Stimulated activated effector memory CD8-positive, alpha-beta T cell treated with anti-CD3 and anti-CD28 coated beads, Interleukin-12 subunit alpha, Interleukin-12 subunit beta, amount 100 ng/mL, for 72 hours (primary cell): ENCODE measurements at places on chromosomes 13 and 19.

DNA sequence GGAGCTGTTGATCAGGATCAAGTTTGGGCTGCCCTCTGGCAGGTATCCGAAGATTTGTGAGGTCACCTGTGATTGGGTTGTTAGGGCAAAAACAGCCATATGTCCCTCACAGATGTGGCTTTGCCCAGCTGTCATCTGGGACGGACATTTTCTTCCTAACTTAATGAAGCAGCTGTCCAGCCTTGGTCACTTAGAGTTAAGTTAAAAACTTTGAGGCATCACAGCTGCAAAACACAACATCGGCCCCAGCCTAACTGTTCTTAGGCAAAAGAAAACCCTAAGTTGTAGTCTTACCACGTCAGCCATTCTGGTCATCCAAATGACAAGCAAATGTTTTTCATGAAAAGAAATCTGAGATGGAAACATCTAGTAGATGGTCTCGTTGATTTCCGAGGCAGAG is 318.4 kb downstream of the DCLK1 start:
- DNase-seq = no peak

DNA sequence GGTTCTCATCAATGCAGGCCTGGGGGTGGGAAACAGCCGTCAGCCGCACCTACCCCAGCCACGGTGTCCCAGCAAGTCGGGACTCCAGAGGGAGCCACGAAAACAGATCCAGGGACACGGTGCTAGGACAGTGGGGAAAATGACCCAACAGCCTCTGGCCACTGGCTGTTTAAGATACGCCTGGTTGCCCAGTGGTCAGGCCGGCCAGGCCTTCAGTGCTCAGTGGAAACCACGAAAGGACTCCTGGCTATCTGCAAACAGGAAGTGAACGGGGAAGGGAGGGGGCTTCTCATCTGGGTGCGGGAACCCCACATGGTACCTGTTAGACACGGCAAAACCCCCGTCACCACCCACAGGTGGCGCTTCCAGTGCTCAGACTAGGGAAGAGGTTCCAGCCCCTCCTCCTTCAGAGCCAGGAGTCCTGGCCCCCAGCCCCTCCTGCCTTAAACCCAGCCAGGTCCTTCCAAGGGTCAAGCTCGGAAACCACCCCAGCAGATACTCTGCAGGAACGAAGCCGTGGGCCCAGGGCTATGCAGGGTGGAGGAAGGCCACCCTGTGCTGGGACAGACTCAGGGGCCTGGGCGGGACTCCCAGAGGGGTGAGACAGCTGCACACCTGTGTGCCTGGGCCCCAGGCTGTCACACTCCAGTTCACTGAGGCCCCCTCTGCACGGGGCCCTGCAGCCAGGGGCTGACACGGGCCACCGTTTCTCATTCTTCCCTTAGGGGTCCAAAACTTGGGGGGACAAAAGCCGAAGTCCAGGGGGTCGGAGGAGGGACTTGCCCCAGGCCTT is 4.5 kb downstream of the PPP1R12C start:
- no peak for DNase-seq

GRCh38 chr13:112726016-112726767 is 36.4 kb downstream of the ATP11A start:
- no peak for DNase-seq

GRCh38 chr13:112719016-112719415 is 29.2 kb downstream of the ATP11A start:
- DNase-seq = no peak

DNA sequence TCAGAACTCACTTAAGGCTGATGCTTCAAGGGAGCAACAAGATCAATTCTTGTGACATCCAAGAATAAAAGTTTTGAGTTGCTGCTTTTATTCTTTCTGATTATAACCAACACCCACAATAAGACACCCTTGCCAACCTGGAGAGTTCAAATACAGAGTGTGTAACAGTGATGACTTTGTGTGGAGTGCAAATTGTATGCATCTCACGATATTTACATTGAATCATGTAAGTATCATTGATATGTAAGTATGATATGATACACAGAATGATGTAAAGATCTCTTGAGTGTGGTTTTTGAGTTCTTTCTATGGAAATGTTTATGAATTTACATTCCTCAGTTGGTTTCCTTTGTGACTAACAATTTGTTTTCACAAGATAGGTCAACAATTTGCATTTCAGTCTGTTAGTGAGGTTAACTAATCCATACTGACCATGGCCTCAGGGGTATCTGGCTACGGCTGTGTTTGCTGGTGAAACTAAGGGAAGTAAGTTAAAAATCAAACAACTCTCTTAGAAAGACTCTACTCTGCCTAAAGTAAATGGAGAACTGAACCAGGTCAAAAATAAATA is 12.4 kb downstream of the LHFPL6 start:
- no peak for DNase-seq

GRCh38 chr13:36772853-36773252 is 46.2 kb upstream of the RFXAP start:
- DNase-seq = no peak

GRCh38 chr19:12939975-12940423 is 1.6 kb downstream of the CALR start:
- no peak for DNase-seq

- DNase-seq = no peak
These were observed 5.1 kb downstream of the ZNF114 start for GRCh38 chr19:48274938-48275337.

DNA sequence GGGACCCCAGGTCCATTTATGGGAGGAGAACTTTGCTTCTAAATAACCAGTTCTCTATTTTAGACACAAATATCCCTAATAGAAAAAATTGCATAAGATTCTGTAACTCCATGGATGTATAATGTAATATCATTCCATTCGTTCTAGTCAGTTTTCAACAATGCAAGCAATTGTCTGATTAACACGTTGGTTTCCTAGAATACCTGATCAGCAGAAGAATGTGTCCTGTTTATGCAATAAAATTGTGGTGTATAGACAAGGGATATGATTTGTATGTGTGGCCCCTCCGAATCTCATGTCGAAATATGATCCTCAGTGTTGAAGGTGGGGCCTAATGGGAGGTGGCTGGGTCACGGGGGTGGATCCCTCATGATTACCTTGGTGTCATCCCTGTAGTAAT is 62.1 kb downstream of the RUBCNL start:
- no peak for DNase-seq

- no peak for DNase-seq
These were observed 54.0 kb downstream of the ENOX1 start for GRCh38 chr13:43732726-43733125.

- no peak for DNase-seq
These were observed 35.3 kb downstream of the KLF2 start for GRCh38 chr19:16359964-16360363.

GRCh38 chr13:22226086-22226485 is 555.2 kb downstream of the FGF9 start:
- no peak for DNase-seq

DNA sequence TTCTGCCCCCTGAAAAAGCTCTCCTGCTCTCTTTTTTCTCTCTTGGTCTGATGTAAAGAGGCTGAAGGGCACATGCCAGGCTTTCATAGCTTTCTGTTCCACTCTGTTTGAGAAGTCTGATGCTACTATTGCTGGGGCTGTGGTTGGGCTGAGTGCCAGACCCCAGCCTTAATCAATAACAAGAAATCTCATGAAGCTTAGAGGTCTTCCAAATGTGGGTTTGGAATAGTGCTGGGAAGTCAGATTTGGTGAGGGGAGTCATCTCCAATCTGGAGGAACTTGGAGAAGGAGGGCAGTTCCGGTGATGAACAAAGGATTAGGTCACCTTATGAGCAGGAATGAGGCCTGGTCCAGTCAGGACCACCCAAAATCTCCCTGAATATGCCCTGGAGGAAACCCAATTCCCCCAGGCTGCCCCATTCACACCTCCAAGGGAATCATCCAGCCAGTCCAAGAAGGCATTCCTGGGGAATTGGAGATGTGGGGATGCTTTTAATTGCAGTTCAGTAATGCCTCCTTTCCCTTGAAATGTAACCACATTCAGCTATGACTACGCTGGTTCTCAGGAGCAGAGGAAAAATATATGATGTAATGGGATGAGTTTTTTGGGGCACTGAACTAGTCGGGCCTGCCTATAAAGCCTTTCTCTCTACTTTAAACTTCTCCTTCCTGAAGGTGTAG is 102.0 kb downstream of the STARD13 start:
- no peak for DNase-seq

DNA sequence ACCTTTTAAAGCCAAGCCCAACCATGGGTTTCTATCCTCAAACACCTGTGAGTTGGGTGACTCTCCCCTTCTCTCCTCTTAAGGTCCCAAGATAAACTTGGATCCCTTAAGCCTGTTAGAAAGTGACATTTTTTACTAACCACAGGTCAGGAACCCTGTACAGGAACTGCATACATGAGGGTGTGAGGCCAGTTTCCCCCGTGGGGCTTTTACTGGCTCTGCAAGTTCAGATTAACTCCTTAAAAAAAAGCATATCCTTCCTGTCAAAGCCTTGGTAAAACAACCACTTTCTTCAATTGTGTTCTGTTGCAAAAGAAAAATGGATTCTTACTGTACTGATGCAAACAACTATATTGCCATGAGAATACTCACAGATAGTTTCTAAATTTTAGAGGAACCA is 2638.7 kb upstream of the PCDH20 start:
- DNase-seq = no peak

GRCh38 chr19:44356383-44357111 is at the start of gene ZNF112:
ZNF112 (minus strand) TSS chr19:44356680; CDS start chr19:44340539, 16,141 bp downstream.
- no peak for DNase-seq

DNA sequence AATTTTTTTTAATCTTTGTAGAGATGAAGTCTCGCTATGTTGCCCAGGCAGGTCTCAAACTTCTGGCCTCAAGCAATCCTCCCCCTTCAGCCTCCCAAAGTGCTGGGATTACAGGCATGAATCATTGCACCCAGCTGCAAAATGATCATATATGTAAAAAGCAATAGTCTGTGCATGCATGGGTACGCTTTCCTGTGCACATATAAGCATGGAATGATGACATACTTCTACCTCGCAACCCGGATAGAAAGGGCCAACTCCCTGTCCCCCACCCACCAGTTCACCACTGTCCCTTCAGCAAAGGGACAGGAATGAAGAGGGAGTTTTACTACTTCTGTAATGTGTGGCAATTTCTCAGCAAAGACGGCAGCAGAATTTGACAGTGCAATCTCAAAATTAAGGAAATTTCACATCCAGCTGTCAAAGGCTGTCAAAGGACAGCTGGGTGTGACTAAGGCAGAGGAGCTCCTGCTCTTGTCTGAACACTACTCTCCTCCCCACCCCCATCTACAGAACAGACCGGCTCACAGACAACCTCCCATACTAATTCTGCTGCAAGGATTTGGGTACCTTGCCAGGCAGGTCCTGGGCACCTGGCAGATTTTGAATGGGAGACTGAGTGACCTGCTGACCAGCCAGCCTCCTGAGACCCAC is 95.6 kb downstream of the TSHZ3 start:
- no peak for DNase-seq

DNA sequence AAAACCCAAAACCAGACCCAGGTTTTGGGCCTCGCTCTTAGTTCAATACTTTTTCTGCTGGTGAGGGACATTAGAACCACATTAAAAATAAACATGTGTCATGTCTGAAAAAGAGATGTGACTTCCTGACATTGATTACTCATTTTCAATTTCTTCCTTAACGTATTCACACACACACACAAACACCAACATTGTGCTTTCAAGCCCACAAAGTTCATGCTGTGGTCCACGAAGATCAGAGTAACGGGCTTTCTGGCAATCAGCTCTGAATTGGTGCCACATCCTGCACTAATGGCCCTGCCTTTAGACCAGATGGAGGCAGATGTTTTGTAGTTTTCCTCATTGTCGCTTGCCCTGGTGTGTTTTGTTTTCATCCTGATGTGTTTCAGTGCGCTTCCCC is 47.9 kb upstream of the POMP start:
- DNase-seq = no peak

DNA sequence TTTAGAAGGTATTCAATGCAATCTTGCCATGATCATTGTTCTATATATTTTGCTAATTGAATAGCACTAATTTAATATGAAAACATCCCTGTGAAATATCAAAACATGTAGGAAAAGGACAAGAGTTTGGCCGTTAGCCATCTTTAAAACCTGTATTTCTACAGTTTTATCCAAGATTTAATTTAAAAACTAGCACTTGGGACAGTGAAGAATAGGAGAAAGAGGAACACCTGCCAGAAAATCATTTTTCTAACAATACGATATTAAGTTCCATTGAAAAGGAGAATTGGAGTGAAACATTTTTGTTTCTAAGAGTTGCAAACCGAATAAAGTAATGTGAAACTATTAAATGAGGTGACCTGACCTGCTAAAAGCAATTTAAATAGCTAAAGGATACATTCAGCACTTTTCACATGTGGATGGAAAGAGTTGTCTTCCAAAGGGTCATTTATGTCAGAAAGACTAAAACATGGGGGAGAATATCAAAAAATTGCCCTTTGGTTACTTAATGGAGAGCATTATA is 1673.6 kb upstream of the MIR17HG start:
- DNase-seq = no peak

DNA sequence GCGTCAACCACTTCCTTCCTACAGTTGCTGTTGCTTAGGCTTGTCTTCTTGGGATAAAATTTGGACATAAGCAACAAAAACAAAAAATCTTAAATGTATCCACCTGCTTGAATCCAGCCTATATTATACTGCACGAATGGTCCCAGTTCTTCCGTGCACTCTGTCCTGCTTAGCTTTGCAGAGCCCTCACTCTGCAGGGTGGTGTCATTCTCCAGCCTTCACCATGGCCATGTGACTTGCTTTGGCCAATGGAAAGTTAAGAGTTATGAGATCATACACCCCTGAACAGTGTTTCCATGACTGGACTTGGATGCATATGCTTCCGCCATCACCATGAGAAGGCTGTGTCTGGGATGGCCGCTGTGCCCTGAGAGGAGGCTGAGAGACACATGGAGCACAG is 27.4 kb upstream of the SACS start:
- DNase-seq = no peak

GRCh38 chr19:33426621-33427361 is 53.3 kb downstream of the CEBPG start:
- no peak for DNase-seq

DNA sequence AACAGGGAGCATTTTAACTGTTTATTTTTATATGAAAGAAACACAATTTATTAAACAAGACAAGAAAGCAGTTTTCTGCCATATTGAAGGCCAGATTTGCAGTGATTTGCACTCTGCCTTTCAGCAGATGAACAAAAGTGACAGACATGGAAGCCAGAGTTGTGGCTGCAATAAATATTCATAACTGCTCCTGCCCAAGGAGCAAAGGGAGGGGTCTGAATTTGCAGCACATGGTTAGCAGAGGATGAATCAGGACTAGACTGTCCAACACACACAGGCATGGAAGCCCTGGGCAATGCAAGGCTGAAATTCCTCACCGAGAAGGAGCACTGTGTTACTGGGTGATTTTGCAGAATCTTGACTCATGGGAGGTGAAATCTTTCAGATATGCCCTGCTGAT is 418.2 kb downstream of the DCT start:
- no peak for DNase-seq

DNA sequence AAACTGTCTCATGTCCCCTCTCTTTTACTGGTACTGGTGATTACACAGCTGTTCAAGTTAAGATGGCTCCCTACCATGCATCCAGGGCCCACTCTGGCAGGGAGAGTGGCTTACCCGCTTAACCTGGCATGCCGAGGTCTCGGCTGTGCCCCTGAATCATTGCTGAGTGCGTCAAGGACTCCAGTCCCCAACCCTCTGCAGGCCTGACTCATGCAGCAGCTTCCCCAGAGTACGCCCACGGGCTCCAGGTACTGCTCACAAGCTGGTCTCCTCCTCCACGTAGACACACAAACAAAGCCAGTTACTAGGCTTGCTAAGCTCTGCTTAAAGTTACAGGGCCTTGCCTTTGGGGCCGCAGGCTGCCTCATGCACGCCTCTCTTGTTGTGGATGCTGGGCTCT is 447.4 kb downstream of the COG6 start:
- DNase-seq = peak; percentile 67
